ENCODE measurements at places on chromosomes 5 and 9.
A peak's percentile ranks its signal among the peaks of the same experiment; 100 is the strongest.

DNA sequence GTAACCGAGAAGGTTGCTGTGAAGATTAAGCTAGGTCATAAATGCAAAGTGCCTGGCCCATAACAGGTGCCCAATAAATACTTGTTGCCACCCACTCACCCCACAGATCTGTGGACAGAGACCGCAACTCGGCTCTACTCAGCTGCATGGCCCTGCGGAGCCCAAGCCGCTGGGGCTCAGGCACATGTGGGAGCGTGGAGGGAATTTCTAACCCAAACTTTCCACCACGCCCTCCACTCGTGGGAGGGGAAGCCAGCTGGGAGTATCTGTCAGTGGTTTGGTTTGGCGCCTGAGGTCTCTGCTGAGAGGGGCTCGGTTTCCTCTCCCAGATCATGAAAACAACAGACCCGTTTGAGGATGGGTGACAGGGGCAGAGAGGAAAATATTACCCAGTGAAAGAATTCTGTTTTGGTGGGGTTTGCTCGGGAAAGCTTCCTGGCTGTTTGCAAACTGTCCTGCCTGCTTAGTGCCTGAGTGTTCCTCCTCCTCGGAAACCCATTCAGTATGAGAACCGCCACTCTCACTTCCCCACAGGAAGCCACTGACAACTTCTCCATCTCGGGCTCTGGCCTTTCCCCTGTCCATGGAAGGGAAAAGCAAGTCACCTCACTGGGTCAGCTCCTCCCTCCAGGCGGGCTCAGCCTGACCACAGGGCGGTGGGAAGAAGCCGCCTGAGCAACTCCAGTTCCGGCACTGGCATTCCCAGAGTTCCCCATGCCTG is 60.1 kb downstream of the RGS3 start:
- DNase-seq, result peak; percentile 14

GRCh38 chr9:93057703-93058354 is 672 bp upstream of the SUSD3 start:
- no peak for DNase-seq

DNA sequence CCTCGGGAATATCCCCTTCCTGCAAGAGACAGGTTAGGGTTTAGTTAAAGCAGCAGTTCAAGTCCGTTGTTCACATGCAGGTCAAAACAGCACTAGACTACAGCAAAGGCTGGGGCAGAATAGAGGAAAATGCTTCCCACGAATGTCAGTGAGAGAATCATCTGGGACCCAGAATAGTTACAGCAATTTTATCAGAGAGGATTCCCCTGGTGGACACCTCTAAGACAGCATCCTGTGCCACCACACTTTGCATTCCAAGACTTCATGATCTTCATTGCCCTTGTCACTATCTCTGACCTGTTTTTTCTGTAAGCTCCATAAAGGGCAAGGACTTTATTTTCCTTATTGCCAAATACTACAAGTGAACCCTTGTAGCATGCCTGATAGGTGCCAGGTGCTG is 12.9 kb downstream of the GRXCR2 start:
- no peak for DNase-seq

GRCh38 chr5:53322257-53322656 is 158.2 kb upstream of the FST start:
- DNase-seq, result no peak

DNA sequence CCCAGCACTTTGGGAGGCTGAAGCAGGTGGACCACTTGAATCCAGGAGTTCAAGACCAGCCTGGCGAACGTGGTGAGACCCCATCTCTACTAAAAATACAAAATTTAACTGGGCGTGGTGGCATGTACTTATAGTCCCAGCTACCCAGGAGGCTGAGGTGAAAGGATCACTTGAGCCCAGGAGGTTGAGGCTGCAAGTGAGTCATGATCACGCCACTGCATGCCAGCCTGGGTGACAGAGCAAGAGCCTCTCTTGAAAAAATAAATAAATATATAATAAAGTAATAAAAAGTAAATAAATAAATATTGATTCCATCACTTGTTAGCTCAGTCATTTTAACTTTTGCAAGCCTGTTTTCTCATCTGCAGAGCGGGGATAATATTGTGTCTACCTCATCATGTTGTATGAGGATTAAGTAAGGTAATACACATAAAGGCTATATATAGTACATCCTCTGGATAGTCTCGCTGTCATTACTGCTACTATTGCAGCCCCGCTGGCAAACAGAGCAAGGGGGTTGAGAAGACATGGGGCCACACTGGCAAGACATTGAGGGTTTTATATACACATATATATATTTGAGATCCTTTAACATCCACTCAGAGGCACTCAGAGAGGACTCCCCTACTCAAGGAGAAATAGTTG is 210.9 kb downstream of the C9orf152 start:
- no peak for DNase-seq
